ENCODE measurements at places on chromosomes 6 and 20. TPM values are rescaled to one million over a fixed set of nuclear protein-coding genes. Genes with fewer than 3 reads are reported as not detected.

- peak; percentile 24 for DNase-seq
These were observed 930.3 kb downstream of the QKI start for GRCh38 chr6:164344801-164345291.

- DNase-seq, result no peak
These were observed 190.7 kb downstream of the PLCB1 start for GRCh38 chr20:8322662-8323217.

DNA sequence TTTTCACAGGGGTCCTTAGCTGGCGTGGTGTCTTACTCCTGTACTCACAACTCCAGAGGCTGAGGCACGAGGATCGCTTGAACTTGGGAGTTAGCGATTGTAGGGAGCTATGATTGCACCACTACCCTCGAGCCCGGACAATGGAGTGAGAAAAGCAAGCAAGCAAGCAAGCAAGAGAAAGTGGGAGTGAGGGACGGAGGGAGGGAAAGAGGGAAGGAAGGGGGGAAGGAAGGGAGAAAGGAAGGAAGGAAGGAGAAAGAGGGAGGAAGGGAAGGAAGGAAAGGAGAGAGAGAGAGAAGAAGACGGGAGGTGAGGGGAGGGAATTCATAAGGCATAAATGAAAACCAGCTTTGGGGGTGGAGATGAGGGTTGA lies 120.5 kb downstream of the TRIM27 start:
- no peak for DNase-seq

The TXLNB gene
- total RNA-seq, result 133 TPM

DNA sequence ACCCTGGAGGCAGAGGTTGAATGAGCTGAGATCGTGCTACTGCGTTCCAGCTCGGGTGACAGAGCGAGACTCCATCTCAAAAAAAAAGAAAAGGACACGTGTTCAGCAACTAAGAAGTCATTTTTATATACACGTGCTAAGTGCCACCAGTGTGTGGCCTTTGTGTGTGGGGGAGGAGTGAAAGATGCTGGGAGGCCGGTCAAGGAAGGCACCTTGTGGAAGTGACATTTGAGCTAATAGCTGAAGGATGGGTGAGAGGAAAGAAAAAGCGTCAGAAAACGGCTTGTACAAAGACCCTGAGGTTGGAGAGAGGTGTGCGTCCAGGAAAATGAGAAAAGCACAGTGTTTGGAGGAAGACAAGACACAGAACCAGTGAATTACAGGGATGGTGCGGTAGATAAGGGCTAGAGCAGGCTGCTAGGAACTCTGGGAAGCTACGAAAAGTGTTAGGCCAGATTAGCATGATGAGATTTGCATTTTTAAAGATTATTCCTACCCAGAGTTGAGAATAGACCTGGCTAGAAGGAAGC lies 11.6 kb downstream of the RREB1 start:
- no peak for DNase-seq

The EDEM2 gene
- total RNA-seq, result 9.7 TPM

- DNase-seq, result no peak
These were observed 34.1 kb downstream of the HFE start for GRCh38 chr6:26121141-26122004.
